HFFc6 (cell line): ENCODE measurements at places on chromosomes 2 and 18. TPM values are rescaled to one million over a fixed set of nuclear protein-coding genes. Genes with fewer than 3 reads are reported as not detected.

Gene FOXD4L1
- not detected in 3 replicates for total RNA-seq

Gene PDCD1
- total RNA-seq: not detected in 3 replicates

Gene DSG4
- total RNA-seq: not detected in 3 replicates

Gene SLC4A5
- total RNA-seq: 0.14 TPM in 1 of 3 replicates, not detected in the others

Gene IL36A
- not detected in 3 replicates for total RNA-seq

Gene GPC1
- 341 to 379 TPM (median 351 TPM) in 3 replicates for total RNA-seq

Gene GAL3ST2
- total RNA-seq: 0.15 to 0.24 TPM in 2 of 3 replicates, not detected in the other

Gene OR6B2
- not detected in 2 replicates for total RNA-seq

Gene ERBB4
- not detected in 3 replicates for total RNA-seq

Gene ARHGAP28
- 0.10 to 1.6 TPM (median 0.36 TPM) in 3 replicates for total RNA-seq

Gene PCARE
- not detected in 3 replicates for total RNA-seq
